Right renal cortex interstitium (tissue), 3 donors: ENCODE measurements at places on chromosomes 11 and 22. TPM values are rescaled to one million over a fixed set of nuclear protein-coding genes. Genes with fewer than 3 reads are reported as not detected.

DNA sequence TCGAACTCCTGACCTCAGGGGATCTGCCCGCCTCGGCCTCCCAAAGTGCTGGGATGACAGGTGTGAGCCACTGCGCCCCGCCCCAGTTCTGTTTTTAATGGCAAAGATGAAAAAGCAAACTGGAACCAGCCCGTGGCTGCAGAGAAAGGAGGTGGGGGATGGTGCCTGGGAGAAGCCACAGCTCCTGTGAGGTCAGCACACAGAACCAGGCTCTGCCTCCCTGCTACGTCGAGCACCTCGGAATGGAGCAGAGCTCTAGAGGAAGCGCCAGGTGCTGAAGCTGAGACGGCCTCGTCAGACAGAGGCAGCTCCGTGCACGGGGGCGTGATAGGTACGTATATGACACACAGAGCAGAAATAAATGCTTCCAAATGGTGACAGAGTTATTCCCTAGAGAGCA, 8.5 kb downstream of the DRD4 start:
- no peak for DNase-seq

GRCh38 chr11:82988936-82989627, 82.6 kb downstream of the RAB30 start:
- DNase-seq = no peak

DNA sequence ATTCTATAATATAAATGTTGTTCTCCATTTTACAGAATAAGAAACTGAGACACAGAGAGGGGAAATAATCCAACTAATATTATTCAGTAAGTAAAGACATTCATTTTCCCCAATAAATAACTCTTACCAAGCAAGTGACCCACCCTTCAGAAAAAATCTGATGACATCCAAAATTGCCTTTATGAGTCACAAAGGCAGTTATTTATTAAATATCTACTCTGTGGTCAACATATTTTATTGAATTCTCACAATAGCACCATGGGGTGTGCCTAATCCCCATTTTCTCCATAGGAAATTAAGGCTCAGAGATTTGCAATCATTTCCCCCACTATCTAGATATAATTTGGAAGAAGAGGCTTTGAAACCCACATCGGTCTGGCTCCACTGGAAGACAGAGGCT, 161.5 kb upstream of the ISX start:
- no peak for DNase-seq

DNA sequence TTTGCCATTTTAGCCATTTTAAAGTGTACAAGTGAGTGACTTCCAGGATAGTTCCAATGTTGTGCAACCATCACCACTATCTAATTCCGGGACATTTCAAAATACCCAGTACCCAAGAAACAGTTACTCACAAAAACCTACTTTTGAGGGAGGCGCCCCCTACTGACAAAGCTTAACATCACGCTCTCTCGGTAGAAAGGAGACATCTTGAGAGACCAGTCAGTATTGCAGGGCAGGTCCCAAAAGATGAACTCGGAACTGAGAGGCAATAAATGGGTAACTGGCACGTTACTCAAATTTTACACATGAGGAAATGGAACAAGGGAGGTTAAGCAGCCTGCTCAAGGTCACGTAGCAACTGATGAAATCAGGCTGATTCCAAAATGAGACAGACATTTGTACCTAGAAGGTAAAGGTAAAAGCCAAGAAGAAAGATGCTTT, 50.0 kb upstream of the POU2AF1 start:
- no peak for DNase-seq

DNA sequence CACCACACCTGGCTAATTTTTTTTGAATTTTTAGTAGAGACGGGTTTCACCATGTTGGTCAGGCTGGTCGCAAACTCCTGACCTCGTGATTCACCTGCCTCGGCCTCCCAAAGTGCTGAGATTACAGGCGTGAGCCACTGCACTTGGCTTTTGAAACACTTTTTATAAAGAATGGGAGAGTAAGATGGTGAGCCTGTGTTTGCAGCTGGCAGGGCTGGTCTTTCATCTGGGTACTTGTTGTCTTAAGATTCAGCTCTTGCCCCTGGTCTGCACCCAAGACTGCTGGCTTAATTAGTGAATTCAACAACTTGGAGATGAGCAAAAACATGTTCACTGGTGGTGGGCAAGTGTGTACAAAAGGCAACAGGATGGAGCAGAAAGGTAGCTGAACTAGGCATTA, 4.0 kb downstream of the TSPAN18 start:
- DNase-seq = no peak

DNA sequence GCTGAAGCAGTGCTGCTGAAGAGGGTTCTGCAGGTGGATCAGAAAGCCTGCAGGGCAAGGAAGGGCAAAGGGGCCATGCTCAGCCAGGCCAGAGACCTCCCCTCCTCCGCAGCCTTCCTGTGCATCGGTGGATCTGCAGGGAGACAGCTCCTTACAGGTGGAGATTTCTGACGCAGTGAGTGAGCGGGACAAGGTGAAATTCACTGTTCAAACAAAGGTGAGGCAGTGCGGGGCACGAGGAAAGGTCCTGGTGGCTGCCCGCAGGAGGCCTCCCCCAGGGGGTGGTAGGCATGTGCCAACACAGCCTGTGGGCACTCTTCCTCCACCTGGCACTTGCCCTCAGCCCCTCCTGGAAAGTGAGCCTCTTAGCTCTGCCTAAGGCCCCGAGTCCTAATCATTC, 8.6 kb downstream of the CFL1 start:
- DNase-seq = no peak

DNA sequence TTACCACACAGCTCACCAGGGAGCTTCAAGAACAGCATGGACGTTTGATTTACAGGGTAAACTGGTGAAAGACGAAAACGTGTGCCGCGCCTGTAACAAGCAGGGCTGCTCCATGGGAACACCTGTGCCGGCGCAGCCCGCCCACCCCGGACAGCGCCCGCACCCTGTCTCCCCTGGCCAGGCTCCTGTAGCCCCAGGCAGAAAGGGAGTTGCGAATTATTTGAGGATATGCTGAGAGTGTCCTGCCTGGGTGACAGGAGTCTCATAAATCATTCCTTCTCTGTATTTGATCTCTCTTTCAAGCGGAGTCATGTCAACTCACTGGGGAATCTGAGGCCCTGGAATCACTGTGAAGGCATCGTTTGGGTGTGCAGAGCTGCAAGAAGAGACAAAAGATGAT, 804.3 kb downstream of the OPCML start:
- DNase-seq = no peak

GRCh38 chr22:19325296-19325948, 33.9 kb upstream of the CLTCL1 start:
- no peak for DNase-seq

- DNase-seq = no peak
Observed at GRCh38 chr11:100404907-100405306, 282.2 kb upstream of the ARHGAP42 start.

- no peak for DNase-seq
Observed at GRCh38 chr11:43638717-43639116, 41.8 kb upstream of the HSD17B12 start.

DNA sequence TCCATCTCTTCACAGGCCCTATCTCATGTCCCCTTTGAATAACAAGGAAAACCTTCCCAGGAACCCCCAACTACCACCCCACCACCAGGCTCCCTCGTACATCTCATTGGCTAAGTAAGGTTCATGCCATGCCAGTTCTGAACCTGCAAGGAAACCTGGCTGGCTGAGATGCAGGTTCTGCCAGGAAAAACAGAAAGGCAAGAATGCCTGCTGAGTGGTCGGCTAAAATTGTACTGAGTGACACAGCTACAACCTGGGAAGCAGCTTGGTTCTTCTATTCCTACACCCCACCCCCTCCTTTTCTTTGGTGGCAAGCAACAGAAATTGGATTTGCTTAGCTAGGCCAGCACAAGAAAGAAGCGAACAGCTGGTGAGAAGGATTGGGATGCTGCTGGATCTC, 36.1 kb upstream of the TSPAN18 start:
- no peak for DNase-seq

Gene PYGM
- polyA plus RNA-seq = 1.1 TPM

Gene FLRT1
- 2.8 TPM for polyA plus RNA-seq

Gene FGF3
- polyA plus RNA-seq = not detected

Gene LRRC55
- polyA plus RNA-seq = 6.4 TPM

Gene FXYD6
- 124 TPM for polyA plus RNA-seq

Gene FERMT3
- 4.3 TPM for polyA plus RNA-seq

Gene ADSL
- polyA plus RNA-seq = 109 TPM
